ENCODE measurements at places on chromosomes 2 and 18.

GRCh38 chr2:67918471-67918870, 144.3 kb downstream of the C1D start:
- ATAC-seq = no peak

- peak; percentile 93 for ATAC-seq
Measured at GRCh38 chr18:42053188-42053781, 98.3 kb downstream of the PIK3C3 start.

GRCh38 chr18:5288517-5288935, 7.0 kb downstream of the ZBTB14 start:
- no peak for ATAC-seq

DNA sequence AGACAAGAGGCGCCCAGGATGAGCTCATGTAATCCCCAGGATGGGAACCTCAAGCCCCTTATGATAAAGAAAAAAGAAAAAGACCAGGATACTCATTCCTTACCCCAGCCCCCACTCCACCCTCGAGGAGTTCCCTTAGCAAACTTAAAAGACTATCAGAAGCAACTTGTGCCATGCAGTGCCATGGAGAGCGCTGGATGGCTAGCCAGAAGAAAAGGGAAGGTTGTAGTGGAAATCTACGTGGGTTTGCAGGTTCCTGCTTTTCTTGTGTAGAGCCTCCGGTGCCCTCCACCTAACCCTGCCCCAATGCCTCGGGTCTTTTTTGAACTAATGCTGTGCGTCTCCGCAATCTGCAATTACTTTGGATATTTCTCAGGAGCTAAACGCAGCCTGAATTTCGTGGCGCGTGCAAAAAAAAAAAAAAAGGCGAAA, 16.2 kb upstream of the BCL11A start:
- peak; percentile 37 for ATAC-seq

DNA sequence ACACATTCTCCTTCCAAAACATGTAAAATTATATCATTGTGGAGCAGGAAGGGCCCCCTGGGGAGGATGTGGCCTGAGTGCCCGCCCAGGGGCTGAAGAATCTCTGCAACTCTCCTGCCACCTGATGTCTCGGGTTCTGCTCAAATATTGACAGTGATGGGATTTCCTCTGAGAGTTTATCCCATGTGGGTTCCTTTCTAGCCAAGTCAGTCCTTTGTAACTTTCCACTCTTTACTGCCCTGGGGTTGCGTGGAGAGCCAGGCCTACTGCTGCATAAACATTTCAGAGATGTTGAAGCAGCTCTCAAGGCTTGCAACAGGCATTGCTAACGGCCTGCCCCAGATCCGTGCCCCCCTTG, 4.0 kb upstream of the RAB17 start:
- ATAC-seq = no peak

DNA sequence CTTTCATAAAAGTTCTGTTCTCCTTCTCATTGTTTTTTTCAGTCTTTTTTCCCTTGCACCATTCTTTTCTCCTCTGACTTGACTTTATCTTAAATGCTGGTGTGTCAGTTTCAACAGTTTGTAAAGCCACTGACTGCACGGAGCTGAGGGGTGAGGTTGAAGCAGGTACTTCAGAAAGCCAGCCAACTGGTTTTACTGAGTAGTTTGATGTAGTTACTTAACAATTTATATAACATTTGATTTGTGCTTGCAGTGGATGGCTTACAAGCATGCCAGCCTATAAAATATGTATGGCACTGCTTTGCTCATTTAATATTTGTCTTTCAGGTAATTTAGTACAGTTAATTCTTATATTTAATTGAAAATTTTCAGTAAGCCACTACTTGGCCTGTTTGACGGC, 55.4 kb downstream of the FAM171B start:
- no peak for ATAC-seq

DNA sequence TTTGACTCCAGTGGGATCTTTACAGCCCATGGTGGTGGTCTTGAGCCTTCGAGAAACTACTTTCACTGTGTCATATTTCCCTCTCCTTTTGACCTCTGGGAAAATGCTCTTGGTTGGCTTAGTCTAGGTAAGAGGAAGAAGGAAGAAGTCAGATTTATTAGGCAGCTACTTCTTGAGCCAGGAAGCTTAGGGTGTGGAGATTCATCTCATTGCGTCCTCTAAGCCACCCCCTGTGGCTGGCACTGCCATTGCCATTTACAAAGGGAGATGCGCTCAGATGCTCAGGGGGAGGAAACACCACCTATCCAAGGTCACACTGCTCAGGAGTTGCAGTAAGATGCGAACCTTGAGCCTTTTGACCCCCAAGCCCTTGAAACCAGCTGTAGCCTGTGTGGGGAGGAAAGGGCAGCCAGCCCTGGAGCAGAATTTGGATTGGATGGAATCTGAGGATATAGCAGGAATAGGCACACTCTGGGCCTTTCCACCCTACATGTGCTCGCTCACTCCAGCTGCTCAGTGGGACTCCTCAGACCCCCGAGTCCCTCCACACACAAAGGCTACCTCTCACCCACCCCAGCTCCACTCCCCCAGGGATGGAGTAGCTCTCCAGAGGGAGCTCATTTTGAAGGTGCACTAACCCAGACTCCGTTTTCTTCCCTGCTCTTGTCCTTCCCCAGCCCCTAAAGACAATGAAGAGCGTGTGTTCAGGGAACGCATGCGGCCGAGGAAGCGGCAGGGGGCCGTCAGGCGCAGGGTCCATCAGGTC, 321.3 kb upstream of the EPAS1 start:
- no peak for ATAC-seq

GRCh38 chr2:145652036-145652435, 1132.1 kb upstream of the ZEB2 start:
- no peak for ATAC-seq

- ATAC-seq = peak; percentile 92
Measured at GRCh38 chr2:98086491-98087446, at the start of gene VWA3B. TSS of gene VWA3B (plus strand) at chr2:98087167. CDS start at chr2:98093093, 5,926 bp downstream.

DNA sequence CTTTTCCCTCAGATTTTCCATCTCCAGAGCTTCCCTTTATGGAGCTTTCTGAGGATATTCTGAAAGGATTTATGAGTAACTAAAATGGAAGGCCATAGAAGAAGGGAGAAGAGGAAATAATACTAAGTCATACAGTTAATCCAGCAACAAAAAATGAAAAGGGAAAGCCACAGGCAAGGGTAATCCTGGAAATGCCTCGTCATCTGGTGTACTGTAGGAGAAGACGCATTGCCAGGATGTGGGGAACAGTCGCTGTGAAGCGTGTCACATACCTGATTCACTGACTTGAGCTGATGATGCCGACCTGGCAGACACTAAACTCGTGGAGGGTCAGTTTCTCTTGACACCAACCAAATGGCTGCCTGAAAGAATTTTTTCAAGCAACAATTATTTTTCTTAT, 34.7 kb upstream of the ALPP start:
- ATAC-seq = no peak

- ATAC-seq = no peak
Measured at GRCh38 chr2:167653131-167653530, 594.3 kb downstream of the STK39 start.

GRCh38 chr2:3355951-3356569, 21.6 kb downstream of the EIPR1 start:
- no peak for ATAC-seq

- no peak for ATAC-seq
Measured at GRCh38 chr18:61876899-61877298, 15.9 kb downstream of the RNF152 start.

GRCh38 chr2:85162746-85163301, 29.6 kb downstream of the TCF7L1 start:
- no peak for ATAC-seq

- ATAC-seq = peak; percentile 70
Measured at GRCh38 chr2:69565431-69565839, 78.1 kb downstream of the AAK1 start.

GRCh38 chr2:216425008-216425787, 12.9 kb downstream of the SMARCAL1 start:
- no peak for ATAC-seq

DNA sequence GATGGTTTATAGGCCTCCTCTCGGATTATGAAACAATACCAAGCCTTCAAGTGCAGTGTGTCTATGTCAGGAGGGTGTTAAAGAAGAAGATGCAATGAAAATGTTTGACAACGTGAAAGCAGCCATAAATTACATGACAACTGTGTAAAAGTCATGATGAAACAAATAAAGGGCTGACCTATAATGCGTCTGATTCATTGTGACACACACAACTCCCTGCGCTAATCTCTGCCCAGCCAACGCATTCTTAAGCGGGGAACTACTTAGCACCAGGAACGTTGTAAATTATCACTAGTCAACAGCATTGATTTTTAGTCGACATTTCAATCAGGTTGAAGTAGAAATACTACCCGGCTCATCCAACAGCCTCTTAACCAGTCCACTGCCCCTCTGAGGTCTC, 26.8 kb downstream of the BCL11A start:
- ATAC-seq = no peak

DNA sequence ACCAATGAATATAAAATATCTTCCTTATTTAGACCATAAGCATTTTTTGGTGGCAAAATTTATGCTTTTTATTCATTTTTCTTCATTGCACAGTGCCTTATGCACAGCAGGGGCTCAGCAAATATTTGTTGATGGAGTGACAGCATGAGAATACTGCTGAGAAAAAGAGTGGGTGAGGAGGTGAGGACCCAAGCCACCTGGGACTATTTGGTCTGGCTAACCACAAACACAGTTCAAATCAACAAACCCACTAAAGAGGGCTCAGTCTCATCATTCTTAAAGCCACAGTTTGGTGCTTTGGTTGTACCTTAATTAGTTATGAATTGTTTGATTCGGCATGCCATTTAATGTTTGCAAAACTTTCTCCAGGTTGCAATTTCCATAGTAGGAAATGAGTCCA, 183.5 kb upstream of the ZNF521 start:
- ATAC-seq = no peak

DNA sequence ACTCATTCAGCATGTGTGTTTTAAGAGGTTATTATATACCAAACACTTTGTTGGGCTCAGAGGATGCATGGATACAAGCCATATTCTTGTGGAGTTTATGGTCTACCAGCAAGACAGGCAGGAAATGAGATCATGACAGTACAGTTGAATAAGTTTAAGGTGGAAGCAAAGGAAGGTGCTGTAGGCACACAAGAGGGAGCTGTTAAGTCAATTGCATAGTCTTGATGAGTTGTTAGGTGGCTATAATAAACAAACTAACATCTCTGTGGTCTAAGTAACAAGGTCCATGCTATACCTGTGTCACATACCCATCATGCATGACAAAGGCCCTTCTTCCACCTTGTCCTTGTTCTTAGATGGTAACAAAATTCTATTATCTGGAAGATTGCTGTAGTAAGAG, 538.3 kb downstream of the CNTNAP5 start:
- ATAC-seq = no peak

DNA sequence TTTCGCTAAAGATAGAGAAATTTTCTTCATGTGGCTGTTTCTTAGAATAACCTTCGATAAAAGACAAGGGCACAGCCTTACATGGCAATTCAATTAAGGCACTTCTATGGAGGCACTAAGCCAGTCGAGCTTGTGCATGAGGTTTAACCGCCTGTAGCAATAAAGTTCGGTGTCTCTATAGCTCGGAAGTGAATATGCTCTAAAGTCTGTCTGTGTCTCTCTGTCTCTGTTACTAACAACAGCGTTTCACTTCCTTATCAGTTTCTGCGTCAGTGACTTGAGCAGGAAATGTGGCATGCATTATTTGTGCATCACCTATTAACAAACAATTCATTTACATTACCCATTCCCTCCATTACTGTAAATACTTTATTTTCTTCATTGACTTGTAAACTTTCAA, 365.1 kb upstream of the NETO1 start:
- ATAC-seq = no peak

DNA sequence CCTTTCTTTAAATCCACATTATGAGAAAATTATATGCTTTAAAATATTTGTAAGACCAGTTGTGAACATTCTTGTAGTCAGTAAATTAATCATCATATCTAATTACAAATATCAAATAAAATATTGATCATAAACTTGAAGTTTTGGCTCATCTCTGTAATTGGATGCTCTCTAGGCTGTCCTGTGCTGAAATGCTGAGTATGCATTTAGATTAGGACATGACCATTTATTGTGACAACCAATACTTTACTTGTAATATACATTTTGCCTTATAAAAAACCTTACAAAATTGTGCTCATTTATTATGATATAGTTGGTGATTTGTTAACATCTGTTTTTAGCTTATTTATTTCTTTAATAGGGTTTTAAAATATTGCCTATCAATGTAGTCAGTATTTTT, 116.1 kb upstream of the DOCK10 start:
- no peak for ATAC-seq

DNA sequence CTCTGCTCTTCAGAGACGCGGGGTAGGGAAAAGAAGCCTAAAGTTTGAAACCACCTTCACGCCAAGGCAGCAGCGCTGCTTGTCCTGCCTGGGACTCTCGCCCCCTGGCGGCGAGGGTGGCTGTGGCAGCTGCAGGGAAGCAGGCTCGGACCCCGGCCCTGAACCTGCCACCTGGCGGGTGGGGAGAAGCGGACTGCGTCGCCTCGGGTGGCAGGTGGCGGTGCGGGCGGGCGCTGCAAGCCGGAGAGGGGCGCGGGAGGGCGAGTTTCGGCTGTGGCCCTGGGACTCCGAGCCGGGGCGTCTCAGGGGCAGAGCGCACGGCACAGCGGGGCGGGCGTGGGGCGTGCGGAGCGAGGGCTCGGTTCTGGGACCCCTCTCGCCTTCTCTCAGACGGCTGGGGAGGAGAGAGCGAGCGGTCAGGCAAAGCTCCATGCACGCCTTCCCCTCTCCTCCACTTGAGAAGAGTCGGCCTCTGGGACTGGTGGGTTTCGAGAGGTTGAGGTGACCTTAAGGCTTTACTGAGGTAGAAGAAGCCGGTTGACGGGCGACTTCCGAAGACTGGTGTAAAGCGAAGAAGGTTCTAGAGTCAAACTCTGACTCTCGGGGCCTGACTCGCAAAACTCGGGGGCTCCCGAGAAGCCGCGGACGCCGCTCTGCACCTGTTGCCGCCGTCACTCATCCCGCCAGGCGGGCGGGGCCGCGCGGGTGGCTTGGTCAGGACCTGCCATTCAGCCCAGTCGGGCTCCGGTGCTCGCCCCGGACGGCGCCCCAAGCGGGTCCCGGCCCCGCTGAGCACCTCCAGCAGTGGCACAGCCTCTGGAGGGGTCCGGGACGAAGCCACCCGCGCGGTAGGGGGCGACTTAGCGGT, 1.1 kb upstream of the BOLL start:
- ATAC-seq = peak; percentile 84

GRCh38 chr2:85257359-85257969, 70.3 kb downstream of the TGOLN2 start:
- ATAC-seq = peak; percentile 38

GRCh38 chr2:64859312-64860212, 129.6 kb upstream of the SLC1A4 start:
- no peak for ATAC-seq

DNA sequence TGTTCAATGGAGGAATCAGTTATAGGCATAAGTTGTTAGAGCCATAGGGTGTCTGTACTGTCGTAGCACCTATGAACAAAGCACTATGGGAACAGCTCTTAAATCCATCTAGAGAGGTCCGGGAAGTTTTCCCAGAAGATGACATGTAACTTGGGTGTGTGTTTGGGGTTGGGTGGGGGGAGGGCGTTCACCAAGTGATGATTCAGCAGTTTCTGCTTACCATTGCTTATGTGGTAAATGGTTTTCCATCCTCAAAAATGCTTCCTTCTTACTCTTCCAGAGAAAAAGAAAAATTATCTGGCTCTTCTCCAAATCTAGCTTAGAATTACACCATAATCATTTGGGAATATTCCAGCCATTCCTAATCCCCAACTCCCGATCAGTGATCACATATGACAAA, 361.1 kb upstream of the ZNF521 start:
- ATAC-seq = no peak

All from SK-N-SH treated with all-trans-retinoic acid at 6 μM for 48 hours (cell line).